ENCODE measurements at places on chromosomes 1 and 21.
A peak's percentile ranks its signal among the peaks of the same experiment; 100 is the strongest.

- DNase-seq, result no peak
Measured at GRCh38 chr1:27513528-27513927, 23.6 kb upstream of the WASF2 start.

DNA sequence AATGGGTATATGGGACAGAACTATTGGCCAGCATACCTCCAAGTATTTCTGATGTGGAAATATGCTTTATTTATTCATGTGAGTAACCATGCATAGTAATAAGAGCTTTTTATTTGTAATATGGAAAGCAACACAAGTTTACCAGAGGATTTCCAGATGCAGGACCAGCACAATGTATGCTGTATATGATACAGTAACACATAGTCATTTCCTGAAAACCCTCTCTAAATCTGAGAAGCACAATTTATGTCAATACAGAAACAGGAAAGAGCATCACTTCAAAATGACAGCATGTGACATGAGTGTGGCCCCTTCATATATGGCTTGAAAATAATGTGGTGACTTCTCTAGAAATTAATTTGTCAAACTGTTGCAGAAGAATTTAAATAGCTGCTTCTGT is 1134.7 kb upstream of the ADGRL2 start:
- DNase-seq, result no peak

DNA sequence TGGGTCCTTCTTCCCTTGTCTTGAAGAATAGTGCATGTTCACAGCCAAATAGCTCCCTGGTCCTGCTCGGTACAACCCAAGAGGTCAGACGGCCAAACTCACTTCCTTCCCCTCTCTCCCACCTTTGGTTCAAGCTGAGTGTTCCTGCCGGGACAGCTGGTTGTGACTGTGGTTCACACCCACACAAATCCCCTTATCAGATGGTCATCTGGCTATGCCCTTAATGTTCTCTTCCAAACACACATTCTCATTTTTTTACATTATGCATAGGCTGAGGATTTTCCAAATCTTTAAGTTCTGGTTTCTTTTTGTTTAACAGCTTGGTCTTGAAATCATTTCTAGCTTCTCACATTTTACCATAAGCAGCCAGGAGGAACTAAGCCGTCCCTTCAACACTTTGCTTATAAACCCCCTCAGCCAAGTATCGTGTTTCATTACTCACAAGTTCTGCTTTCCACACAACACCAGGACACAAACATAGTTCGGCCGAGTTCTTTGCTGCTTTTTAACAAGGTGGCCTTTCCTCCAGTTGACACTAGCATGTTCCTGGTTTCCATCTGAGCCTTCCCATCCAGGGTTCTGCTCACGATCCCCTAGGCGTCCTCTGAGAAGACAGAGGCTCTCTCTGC is 19.7 kb upstream of the TSPEAR start:
- no peak for DNase-seq

DNA sequence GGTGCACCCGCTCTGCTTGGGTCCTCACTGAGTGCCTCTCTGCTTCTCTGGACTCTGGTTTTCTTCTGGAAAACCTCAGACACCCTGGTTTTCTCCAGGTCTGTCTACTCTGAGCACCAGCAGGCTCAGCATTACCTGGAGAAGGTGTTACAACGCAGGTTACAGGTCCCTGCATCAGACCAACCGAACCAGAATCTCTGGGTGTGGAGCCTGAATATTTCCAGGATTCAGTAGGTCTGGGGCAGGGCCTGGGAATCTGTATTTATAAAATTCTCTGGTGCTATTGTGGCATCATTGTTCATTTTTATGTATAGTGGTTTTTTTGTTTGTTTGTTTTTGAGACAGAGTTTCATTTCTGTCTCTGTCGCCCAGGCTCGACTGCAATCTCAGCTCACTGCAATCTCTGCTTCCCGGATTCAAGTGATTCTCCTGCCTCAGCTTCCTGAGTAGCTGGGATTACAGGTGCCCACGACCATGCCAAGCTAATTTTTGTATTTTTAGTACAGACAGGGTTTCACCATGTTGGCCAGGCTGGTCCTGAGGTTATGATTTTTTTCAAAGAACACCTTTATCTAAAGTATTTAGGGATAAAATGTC is 1.5 kb upstream of the SLC30A2 start:
- no peak for DNase-seq

- peak; percentile 23 for DNase-seq
Measured at GRCh38 chr1:109167001-109167506, 46.7 kb upstream of the SARS1 start.

- no peak for DNase-seq
Measured at GRCh38 chr1:182335771-182336566, 55.6 kb downstream of the GLUL start.

- DNase-seq, result no peak
Measured at GRCh38 chr21:46355161-46356004, 31.4 kb downstream of the PCNT start.

Data from GM04504 (cell line).